ENCODE measurements at places on chromosomes 2 and 18. TPM values are rescaled to one million over a fixed set of nuclear protein-coding genes. Genes with fewer than 3 reads are reported as not detected.

Gene APOB
- total RNA-seq: not detected

Gene IL1RN
- 0.14 TPM for total RNA-seq

Gene OXER1
- not detected for total RNA-seq

Gene AQP12A
- total RNA-seq: not detected

Gene VWC2L
- not detected for total RNA-seq

Gene STON1
- 0.50 TPM for total RNA-seq

Gene EIF4E2
- 86.0 TPM for total RNA-seq

Gene FOXI3
- total RNA-seq: not detected

Gene LRRTM4
- total RNA-seq: not detected
